ENCODE measurements at places on chromosomes 3 and 15. TPM values are rescaled to one million over a fixed set of nuclear protein-coding genes. Genes with fewer than 3 reads are reported as not detected.

DNA sequence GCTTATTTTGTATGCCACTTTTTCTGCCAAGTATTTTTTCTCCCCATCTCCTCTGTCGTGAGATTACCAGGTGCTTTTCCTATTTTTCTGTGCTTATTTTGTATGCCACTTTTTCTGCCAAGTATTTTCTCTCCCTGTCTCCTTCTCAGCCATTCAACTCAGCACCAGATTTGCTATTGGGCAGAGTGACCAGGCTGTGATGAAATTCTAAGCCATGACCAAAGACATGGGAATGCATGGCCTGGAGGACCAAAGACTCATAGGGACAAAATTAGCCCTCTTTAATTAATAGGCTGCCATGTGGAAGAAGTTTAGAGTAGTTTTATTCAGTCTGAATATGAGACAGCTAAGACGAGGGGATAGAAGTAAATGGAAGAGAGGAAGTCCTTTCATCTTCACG lies 257.4 kb downstream of the SQOR start:
- no peaks in the 10 kb centered on the region for H3K36me3 ChIP-seq
- H3K4me3 ChIP-seq, result no peak overlapping the region
- no peaks in the 10 kb centered on the region for H3K4me1 ChIP-seq
- no peak for DNase-seq
- H3K27ac ChIP-seq, result no peak overlapping the region
- no peaks in the 10 kb centered on the region for H3K27me3 ChIP-seq

GRCh38 chr15:77823736-77824135 lies 191.0 kb upstream of the LINGO1 start:
- H3K27ac ChIP-seq, result no peak overlapping the region
- H3K4me1 ChIP-seq, result no peaks in the 10 kb centered on the region
- no peak overlapping the region for H3K4me3 ChIP-seq
- H3K27me3 ChIP-seq, result peaks cover 32% of the 10 kb centered on the region

GREM1 gene
- 21.3 TPM for total RNA-seq

LXN gene
- total RNA-seq, result 55.5 TPM

GRCh38 chr3:181969925-181970324 lies 258.2 kb downstream of the SOX2 start:
- H3K27me3 ChIP-seq, result no peaks in the 10 kb centered on the region
- H3K36me3 ChIP-seq, result no peaks in the 10 kb centered on the region
- no peak for DNase-seq

DNA sequence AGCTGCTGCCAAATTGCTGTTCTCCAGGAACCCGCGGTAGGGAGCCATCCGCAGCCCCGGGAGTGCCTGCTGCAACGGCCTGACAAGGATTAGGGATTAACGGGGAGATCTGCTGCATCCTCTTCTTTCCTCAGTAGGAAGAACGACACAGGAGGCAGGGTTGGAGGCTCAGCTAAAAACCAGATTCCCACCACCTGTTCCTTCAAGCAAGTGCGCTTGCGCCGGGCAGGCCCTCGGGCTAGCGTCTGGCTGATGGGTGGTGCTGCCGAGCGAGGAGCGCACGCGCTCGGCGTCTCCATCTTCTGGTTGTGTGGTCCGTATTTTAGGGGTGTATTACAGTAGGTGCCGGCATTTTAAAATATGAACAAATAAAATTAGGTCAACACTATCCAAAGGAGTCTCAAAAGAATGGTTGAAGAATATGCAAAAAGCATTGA lies 25.4 kb upstream of the SLC25A26 start:
- H3K36me3 ChIP-seq, result no peaks in the 10 kb centered on the region
- H3K27ac ChIP-seq, result no peak overlapping the region
- no peaks in the 10 kb centered on the region for H3K27me3 ChIP-seq
- H3K4me3 ChIP-seq, result peak overlapping the region; percentile 54
- no peak for DNase-seq
- H3K4me1 ChIP-seq, result no peaks in the 10 kb centered on the region

DNA sequence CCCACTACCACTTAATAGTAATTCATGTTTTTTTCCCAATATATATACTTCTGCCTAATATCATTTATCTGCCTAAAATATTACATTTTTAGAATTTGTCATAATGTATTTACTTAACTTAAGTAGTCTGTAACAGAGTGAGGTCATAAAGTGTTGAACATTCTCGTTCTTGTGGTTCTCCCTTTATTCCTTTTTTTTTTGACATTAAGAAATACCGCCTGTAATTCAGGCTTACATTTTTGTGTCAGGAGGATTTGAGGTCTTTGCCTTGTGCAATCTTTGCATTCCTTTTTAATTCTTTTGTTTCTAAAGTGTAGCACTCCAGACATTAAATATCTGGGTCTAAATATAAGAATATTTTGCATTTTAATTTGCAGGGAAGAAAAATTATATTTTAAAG lies 315.4 kb downstream of the PTPRG start:
- no peaks in the 10 kb centered on the region for H3K36me3 ChIP-seq
- no peaks in the 10 kb centered on the region for H3K4me1 ChIP-seq
- no peaks in the 10 kb centered on the region for H3K27me3 ChIP-seq

Data from breast epithelium (tissue), 4 donors.